ENCODE measurements at places on chromosomes 1 and 21.

DNA sequence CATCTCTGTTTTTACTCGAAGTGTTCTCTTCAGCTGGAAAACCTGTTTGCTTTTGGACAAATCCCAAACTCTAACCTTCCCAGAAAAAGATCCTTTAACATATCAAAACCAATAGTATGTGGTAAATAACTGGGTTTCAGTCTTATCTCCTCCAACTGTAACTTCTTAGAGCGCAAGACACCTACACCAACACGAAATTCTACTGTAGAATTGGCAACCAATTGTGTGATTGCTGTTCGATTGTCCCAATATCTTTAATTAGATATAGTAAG lies 5.8 kb upstream of the MPZL1 start:
- no peak for DNase-seq

GRCh38 chr1:68361346-68361910 lies 88.3 kb downstream of the RPE65 start:
- no peak for DNase-seq

GRCh38 chr1:33377013-33377412 lies 53.9 kb downstream of the PHC2 start:
- no peak for DNase-seq

- DNase-seq: no peak
These were observed 75.9 kb downstream of the PRDM2 start for GRCh38 chr1:13775916-13776315.

- no peak for DNase-seq
These were observed 70.1 kb upstream of the TMPRSS2 start for GRCh38 chr21:41578083-41578482.

DNA sequence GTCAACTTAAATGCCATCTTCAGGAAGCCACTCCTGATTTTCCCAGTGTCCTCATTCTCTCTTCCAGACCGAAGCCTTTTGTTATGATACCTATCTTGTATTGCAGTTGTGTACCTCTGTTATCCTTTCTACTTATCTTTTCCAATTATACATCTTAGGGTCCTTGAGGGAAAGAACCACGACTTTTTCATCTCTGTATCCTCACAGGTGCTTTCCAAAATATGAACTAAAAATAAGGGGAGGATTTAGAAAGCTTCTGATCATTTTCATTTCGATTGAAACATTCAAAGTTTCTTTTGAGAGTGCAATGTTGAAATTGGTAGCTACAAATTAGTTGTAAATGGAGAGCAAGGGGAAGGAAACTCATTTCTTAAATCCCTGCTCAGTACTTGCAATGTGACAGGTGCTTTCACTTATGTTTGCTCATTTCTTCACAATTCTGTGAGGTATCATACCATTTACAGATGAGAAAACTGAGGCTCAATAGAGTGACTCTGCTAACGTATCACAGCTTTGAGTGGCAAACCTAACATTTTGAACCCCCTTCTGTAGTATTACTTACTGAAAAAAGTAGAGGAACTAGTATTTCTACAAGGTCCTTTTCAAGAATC lies 24.2 kb downstream of the SLC19A2 start:
- no peak for DNase-seq

DNA sequence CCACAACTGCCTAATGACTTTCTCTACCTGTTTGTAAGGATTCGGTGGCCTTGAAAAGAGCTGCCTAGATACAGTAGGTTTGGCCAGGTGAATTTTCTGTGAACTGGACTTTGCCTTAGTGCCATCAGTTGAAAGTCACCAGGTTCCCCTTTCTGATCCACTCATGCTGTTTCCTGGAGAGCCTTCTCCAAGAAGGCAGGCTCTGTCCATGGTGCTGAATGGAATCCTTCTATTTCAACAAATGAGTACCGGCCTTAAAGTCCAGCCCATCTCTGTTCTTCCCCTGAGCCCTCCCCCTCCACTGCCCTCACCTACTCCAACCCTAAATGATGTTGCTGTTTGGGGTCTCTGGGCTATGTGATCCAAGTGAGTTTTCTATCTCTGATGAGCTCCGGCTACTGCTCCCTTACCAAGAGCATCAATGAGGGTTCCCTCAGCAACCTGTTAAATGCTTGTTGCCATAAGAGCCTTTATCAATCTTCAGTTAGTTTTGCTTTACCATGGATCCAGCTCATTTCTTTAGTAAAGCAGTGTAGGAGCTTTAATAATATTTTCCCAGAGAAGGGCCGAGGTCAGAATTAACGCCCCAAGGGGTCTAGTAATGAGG lies 500.4 kb downstream of the PTPRU start:
- no peak for DNase-seq

DNA sequence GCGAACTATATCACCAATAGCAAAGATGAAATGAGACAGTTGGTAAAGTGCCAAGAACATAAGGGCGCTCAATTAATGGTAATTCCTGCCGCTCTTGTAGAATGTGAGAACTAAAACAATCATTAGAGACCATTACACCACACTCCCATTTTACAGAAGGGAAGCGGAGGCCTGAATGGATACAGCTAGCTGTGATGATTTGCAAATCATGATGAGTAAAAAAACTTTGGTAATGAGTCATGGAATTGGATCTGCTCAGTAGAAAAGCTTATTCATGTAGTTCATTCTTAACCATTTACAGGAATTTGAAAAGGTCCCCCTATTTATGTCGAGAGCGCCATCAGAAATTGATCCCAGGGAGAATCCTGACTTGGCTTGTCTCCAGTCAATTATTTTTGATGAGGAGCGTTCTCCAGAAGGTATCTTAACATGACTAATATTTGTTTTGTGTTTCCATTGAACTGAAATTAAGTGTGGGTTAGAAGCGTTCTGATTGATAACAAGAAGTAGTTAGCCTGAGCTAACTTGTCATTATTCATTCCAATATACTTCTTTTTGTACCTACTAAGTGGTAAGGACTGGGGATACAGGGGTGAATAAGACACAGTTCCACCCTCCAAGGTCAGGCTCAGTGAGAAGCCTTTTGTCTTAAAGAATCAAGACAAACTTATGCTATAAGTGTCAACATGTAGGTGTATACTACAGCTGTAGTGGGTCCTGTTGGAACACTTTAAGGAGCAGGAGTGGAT lies 812 bp downstream of the TTC4 start:
- DNase-seq: no peak

DNA sequence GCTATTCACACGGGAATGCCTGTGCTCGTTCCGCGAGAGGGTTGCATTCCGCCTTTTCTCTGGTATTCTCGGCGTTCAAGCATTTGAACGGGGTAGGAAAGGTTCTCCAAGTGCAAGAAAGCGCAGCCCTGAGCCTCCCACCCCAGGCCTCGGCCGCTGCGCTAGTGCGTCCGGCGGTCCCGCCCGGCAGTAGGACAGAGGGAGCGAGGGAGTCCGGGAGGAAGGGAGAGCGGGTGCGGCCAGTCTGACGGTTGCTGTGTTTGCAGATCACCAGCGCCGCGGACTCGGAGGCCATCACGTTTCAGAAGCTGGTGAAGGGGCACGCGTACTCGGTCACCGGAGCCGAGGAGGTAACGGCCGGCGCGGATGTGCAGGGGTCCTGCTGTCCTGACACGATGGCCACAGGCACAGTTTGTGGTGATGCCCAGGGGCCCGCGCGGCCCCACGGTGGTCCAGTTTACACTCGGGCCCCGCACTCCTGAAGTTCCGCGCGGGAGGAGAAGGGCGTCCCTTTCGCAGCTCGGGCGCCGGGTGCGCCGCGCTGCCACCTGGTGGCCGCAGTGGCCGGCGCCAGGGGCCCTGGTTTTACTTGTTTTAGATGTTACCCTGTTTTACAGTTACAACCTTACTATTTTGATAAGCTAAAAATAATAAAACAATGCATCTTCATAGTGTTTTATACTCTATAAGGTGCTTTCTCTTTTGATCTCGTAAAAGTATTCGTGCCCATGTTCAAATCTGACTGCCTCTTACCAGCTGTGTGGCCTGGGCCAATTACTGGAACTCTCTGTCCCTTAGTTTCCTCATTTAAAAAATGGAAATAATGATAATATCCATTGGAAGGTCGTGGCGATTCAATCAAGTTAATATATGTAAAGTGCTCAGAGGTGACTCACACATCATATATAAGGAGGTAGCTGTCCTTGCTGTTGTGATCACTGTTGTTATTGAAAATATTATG lies 36.7 kb downstream of the CAPN2 start:
- DNase-seq: peak; percentile 94

DNA sequence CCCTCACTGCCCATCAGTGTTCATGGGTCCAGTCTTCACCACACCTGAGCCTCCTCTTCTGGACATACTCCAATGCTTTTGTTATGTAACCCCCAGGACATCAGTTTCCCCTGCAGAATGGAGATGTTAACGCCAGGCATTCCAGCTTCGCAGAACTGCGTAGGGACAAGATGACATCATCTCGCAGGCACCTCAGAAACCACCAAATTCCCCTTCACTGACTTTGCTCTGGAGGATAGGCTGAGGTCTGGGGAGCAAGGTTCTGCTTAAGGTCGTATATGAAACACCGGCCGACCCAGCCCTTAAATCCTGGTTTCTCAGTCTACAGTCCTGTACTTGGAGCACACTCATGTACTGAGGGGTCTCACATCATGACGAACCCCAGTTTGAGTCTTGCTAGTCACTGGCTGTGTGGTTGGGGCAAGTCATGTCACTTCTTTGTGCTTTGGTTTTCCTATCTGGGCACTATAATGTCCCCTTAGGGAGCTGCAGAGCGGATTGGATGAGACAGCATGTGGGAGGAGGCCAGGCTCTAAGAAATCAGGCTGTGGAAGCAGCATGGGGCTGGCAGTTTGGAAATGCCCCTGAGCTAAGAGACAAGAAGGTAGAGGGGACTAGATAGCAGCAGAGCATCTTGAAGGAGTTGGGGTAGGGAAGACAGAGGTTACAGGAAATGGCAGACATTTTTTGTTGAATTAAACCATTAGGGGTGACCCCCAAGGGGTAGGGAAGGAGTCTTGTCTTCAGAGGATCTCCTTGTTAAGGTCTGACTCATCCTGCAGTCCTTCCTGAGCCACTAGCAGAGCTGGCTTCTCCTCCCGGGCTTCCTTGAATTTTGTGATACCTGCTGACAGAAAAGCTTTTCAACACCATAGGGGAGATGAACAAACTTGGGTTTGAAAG lies 138.3 kb downstream of the FOXD2 start:
- no peak for DNase-seq

DNA sequence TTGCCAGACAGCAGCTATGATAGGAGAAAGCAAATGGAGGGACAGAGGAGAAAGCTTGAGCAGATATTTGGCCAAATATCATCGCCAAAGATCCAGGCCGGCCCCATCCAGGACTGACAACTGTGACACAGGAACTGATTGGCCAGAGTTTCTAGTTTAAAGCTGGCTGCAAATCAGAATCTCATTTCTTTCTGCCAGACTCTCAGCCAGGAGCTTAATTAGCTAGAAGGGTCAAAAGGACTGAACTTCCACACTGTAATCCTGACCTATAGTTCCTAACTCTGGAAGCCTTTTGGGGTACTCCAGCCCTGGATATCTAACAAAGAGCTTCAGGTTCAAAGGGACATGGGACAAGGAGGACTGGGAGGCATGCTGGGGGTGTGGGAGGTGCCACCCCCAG lies 106.7 kb upstream of the GNG12 start:
- peak; percentile 45 for DNase-seq

GRCh38 chr1:77632216-77632615 lies 50.2 kb downstream of the ZZZ3 start:
- no peak for DNase-seq

DNA sequence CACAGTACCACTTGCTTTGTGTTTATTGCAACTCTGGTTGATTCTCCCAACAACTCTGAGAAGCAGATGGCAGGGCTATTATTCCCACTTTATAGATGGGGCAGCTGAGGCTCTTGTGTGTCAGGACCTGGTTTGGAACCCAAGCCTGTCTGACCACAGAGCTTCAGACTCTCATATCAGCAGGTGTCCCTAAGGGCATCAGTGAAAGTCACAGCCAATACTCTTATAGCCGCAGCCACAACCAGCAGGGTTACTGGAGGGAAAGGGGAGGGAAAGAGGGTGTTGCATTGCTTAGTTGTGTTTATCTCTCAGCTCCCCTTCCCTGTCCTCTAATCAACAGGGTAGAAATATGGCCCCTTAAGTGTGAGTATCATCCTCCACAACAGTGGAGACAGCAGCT lies 304.0 kb downstream of the RRAGC start:
- DNase-seq: no peak

DNA sequence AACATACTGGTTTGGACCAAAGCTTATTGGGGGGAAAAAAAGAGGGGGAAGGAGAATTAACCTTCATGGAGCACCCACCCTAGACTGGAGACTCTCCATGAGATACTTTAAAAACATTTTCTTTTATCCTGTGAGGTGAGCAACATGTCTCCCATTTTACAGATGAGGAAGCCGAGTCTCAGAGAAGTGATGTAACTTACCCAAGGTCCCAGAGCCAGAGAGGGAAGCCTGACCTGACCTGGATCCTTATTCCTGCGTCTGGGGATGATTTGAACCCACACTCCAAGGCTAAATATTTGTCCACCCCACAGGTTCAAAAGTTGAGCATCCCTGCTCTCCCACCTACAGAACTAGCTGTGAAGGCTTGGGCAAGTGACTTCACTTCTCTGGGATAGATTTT lies 137.9 kb upstream of the JUN start:
- DNase-seq: peak; percentile 42

- no peak for DNase-seq
These were observed 1.2 kb downstream of the MCOLN3 start for GRCh38 chr1:85047144-85047471.

- DNase-seq: no peak
These were observed 19.7 kb downstream of the CDK18 start for GRCh38 chr1:205523891-205524793.

- no peak for DNase-seq
These were observed 57.5 kb upstream of the PDC start for GRCh38 chr1:186518395-186518794.

DNA sequence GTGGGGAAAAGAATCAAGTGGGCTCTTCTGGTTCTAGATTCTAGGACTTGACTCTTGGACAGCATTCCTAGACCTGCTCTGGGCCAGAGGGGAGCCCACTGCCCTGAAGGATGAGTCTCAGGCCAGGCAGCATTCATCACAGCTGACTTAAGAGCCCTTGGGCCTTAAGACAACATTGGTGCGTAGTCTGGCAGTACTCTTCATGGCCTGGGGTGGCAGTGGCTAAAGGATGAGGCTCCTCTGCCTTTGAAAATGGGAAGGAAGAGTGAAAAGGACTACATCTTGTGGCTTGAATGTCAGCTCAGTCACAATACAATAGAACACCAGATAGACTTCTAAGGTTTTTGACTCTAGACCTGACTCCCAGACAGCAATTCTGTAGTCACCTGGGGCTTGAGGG lies 1415.1 kb upstream of the PRMT6 start:
- DNase-seq: no peak

All from esophagus muscularis mucosa (tissue), 4 donors.